ENCODE measurements at places on chromosomes 4 and X. TPM values are rescaled to one million over a fixed set of nuclear protein-coding genes. Genes with fewer than 3 reads are reported as not detected.

DNA sequence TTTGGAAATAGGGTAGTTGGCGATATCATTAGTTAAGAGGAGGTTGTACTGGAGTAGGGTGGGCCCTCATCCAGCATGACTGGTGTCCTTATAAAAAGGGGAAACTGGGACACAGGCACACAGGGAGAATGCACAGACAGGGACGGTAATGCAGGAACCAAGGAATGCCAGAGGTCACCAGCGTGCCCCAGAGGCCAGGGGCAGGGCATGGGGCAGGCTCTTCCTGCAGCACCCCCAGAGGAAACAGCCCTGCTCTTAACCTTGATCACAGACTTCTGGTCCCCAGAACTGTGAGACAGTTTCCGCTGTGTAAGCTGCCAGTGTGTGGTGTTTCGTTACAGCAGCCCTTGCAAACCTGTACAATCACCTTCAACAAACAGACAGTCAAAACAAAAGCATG is 15.9 kb upstream of the STOX2 start:
- H3K27me3 ChIP-seq, result no peaks in the 10 kb centered on the region
- H3K36me3 ChIP-seq, result no peaks in the 10 kb centered on the region
- no peak overlapping the region for H3K27ac ChIP-seq
- DNase-seq, result no peak
- no peak overlapping the region for H3K4me3 ChIP-seq

DNA sequence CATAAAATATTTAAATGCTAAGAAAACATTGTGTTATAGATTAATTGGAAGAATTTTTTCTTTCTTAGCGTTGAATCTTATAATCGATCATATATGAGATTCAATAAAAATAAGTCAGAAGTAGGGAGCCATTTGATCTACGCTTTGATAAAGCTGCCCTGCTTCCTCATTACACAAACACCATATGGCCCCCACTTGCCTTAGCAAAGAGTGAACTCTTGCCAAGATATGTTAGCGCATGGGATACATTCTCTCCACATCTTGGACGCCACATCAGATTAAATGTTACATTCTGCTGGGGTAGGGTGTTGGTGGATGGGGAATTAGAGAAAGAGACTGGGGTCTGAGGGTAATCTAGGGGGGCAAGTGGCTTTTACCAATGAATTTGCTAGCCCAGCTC is 207.7 kb upstream of the MID1 start:
- no peaks in the 10 kb centered on the region for H3K36me3 ChIP-seq
- no peaks in the 10 kb centered on the region for H3K27me3 ChIP-seq
- no peak for DNase-seq
- no peak overlapping the region for H3K27ac ChIP-seq

DNA sequence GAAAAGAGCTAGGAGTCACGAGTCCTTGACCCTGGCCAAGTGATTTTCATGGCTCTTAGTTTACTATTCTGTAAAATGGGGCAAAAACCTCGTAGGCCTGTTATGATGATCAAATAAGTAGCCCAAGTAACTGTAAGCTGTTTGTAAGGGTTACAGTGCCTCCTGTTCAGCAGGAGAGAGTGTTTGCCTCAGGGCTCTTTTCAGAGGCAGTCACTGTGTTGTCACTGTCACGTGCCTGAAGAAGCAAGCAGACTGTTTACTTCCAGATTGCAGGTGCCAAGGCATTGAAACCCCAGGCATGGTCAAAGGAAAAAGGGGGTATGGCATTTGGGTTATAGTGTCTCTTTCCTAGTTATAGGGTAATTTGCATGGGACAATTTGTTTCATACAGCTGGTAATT is 4.5 kb downstream of the RAB39B start:
- H3K27ac ChIP-seq, result no peak overlapping the region
- no peak for DNase-seq
- H3K4me1 ChIP-seq, result peaks cover 10% of the 10 kb centered on the region
- H3K36me3 ChIP-seq, result no peaks in the 10 kb centered on the region
- no peaks in the 10 kb centered on the region for H3K27me3 ChIP-seq
- no peak overlapping the region for H3K4me3 ChIP-seq

DNA sequence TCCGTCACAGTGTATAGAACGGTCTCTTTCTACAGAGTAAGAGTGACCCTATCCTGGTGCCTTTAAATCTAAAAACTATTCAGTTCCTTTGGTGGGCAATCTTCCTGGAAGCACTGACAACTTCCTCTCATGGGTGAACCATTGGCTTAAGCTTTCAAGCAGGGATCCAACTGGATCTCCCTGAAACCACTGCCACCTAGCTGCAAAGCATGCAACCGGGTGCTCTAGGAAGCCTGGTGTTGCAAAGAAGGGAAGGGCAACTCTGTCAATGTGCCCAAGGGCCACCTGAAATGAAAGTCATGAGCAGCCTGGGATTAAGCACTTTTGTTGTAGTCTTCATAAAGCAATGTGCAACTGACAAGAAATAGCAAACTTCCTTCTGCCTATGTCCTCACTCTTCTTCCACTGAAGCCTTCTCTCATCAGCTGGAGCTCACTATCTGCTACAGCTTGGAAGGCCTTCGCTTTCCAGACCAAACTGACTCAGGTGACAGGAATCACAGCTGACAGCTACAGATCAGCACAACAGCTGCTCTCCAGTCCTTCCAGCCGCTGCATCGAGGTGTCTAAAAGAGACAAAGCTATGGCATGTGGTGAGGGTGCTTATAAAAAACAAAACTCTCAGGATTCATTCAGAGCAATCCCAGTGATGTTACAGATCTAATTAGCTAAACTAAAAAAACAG is 46.1 kb downstream of the SETD7 start:
- no peak for DNase-seq
- H3K27ac ChIP-seq, result no peak overlapping the region
- peaks cover 51% of the 10 kb centered on the region for H3K36me3 ChIP-seq
- H3K27me3 ChIP-seq, result no peaks in the 10 kb centered on the region
- no peaks in the 10 kb centered on the region for H3K4me1 ChIP-seq

- peaks cover 2% of the 10 kb centered on the region for H3K4me1 ChIP-seq
- H3K27me3 ChIP-seq, result no peaks in the 10 kb centered on the region
- H3K4me3 ChIP-seq, result no peak overlapping the region
- no peaks in the 10 kb centered on the region for H3K36me3 ChIP-seq
- no peak for DNase-seq
Observed at GRCh38 chr4:82436780-82437179, 6.4 kb downstream of the ENOPH1 start.

- no peaks in the 10 kb centered on the region for H3K36me3 ChIP-seq
- DNase-seq, result no peak
- H3K27me3 ChIP-seq, result no peaks in the 10 kb centered on the region
Observed at GRCh38 chrX:63747331-63747730, 37.7 kb downstream of the ARHGEF9 start.

DNA sequence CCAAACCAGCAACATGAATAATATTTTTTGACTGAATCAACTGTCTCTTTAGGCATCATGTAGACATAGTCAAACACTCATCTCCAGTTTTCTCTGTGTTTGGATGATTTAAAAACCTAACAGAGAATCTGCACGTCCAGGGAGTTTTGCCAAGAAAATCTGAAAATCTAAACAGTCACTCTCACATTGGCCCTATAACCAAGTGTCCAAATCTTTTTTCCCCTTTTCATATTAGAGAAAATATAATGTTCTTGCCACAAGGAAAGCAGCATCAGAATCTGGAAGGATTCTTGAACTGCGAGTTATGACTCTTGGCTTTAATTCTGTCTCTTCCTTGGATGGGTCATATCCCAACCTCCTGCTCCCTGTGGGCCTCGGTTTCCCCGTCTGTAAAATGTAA is 8.8 kb upstream of the CHRDL1 start:
- no peak overlapping the region for H3K27ac ChIP-seq
- H3K27me3 ChIP-seq, result no peaks in the 10 kb centered on the region
- no peaks in the 10 kb centered on the region for H3K4me1 ChIP-seq
- no peaks in the 10 kb centered on the region for H3K36me3 ChIP-seq
- no peak overlapping the region for H3K4me3 ChIP-seq
- no peak for DNase-seq

DNA sequence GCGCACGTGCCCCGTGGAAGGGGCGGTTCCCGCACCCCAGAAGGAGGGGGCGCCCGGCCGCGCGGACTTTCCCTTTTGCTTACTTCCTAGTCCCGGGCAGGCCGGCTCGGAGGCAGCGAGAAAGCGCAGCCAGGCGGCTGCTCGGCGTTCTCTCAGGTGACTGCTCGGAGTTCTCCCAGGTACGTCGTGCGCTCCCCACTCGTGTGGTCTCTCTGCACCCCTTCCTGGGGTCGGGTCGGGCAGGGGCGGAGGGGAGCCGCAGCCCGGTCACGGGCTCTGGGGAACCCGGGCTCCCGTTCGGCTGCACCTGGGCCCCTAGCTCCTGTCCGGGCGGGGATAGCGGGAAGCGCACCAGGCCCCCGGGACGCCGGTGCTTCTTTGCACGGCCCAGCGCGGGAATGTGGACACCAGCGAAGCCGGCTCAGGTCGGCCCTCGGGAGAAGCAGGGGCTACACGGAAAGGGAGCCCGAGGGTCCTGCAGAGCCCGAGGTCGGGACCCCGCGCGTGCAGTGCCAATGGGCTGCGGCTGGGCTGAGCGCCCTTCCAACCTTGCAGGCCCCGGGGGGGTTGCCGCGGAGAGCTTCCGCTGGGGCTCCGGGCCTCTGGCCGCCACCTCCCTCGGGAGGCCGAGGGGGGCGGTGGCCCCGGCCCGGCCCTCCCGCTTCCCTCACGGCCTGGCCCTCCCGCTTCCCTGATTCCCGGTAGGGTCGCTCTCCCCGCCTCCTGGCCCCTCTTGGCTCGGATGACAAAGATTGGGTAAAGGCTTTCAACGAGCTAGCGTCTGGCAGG is at the start of gene TLR2:
Gene TLR2 (plus strand): TSS at position 99 of the 789 bp plus-strand sequence. CDS start 18,628 bp downstream, outside the sequence.
- no peaks in the 10 kb centered on the region for H3K27me3 ChIP-seq
- peak within 1 kb of the TSS; percentile 92 for H3K27ac ChIP-seq
- peak within 1 kb of the TSS; percentile 83 for H3K4me3 ChIP-seq
- peaks cover 17% of the 10 kb centered on the region for H3K36me3 ChIP-seq
- peak; percentile 96 for DNase-seq

GRCh38 chrX:11908371-11908770 is 150.3 kb downstream of the MSL3 start:
- no peaks in the 10 kb centered on the region for H3K4me1 ChIP-seq
- no peak overlapping the region for H3K4me3 ChIP-seq
- H3K27ac ChIP-seq, result no peak overlapping the region
- no peaks in the 10 kb centered on the region for H3K27me3 ChIP-seq

DNA sequence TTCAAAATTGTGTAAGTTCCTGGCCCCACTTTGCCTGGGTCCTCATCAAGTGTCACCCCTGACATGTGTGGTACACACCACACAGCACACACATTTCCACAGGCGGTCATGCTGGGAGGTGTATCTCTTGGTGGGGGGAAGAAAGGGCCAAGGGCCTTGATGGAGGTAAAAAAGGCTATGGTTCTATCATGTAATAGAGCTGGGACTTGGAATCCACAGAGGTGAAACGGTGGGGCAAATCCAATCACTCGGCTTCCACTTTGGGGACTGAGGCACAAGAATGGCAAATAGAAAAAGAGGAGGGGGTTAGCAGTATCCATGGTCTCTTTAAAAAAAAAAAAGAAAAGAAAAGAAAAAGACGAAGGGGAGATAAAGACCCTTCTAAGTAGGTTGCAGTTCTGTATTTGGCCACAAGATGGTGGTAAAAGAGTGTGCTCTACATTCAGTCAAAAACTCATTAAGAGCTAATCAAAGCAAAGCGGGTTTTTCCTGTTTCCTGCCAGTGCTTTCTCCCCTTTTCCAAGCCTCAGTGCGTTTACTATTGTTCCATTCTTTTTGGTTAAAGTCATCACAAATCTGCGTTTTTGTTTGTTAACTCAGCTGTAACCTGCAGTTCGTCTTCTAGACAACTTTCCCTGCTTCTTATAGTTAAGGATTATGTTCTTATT is 37.0 kb upstream of the ATP6AP2 start:
- no peak for DNase-seq
- H3K4me1 ChIP-seq, result peaks cover 16% of the 10 kb centered on the region
- no peaks in the 10 kb centered on the region for H3K27me3 ChIP-seq
- no peaks in the 10 kb centered on the region for H3K36me3 ChIP-seq

- H3K4me3 ChIP-seq, result no peak overlapping the region
- no peaks in the 10 kb centered on the region for H3K36me3 ChIP-seq
- no peaks in the 10 kb centered on the region for H3K27me3 ChIP-seq
- DNase-seq, result no peak
- H3K4me1 ChIP-seq, result no peaks in the 10 kb centered on the region
- H3K27ac ChIP-seq, result no peak overlapping the region
Observed at GRCh38 chr4:39922399-39922798, 55.3 kb downstream of the PDS5A start.

GRCh38 chr4:177681902-177682301 is 239.7 kb upstream of the AGA start:
- no peaks in the 10 kb centered on the region for H3K27me3 ChIP-seq
- H3K36me3 ChIP-seq, result no peaks in the 10 kb centered on the region
- no peaks in the 10 kb centered on the region for H3K4me1 ChIP-seq

Gene CYLC1
- not detected for total RNA-seq

Gene UNC5C
- 1.8 TPM for total RNA-seq

Gene IL2
- 1.8 TPM for total RNA-seq

Gene FGFR3
- 45.2 TPM for total RNA-seq

Gene SRPX2
- total RNA-seq, result 39.8 TPM

All from upper lobe of left lung (tissue), 6 donors.